ENCODE measurements at places on chromosomes 4 and X.

- DNase-seq: no peak
Measured at GRCh38 chr4:8422327-8422726, 18.2 kb downstream of the ACOX3 start.

DNA sequence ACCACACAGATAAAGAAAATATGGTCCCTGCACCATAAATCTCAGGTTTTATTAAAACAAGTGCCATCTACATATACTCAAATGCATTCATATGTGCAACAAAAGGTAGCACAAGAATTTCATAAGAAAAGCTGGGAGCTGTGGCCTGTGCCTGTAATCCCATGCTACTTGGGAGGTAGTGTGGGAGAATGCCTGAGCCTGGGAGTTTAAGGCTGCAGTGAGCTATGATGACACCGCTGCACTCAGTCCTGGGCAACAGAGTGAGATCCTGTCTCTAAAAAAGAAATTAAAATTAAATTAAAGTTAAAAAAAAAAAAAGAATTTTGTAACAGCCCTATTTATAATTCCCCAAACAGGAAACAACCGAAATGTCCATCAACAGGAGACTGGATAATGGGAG is 81.3 kb upstream of the JADE1 start:
- DNase-seq: no peak

DNA sequence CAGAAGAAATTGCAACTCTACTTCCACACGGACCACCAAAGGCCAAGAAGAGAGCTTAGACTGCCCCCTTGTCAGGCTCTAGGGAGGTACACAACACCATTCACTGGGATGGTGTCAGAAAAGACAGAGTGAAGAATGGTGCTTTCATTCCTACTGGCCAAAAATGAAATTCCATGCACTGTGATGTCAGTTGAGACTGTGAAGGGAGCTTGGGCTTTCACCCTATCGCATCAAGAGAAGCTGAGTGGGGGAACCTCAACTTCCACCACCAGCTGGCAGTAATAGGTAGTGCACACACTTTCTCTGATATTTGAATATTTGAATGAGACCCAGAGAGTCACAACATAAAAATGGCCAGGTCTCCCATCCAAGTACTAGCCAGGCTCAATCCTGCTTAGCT is 65.9 kb downstream of the ZNF711 start:
- no peak for DNase-seq

GRCh38 chrX:119231936-119232445 is 4.1 kb upstream of the PGRMC1 start:
- no peak for DNase-seq

DNA sequence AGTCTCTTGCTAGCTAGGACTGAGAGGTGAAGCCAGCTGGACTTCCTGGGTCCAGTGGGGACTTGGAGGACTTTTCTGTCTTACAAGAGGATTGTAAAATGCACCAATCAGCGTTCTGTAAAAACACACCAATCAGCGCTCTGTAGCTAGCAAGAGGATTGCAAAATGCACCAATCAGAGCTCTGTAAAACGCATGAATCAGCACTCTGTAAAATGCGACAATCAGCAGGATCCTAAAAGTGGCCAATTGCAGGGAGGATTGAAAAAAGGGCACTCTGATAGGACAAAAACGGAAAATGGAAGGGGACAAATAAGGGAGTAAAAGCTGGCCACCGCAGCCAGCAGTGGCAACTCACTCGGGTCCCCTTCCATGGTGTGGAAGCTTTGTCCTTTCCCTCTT is 65.6 kb upstream of the DUSP21 start:
- no peak for DNase-seq

GRCh38 chr4:48324281-48324680 is 17.0 kb upstream of the SLAIN2 start:
- DNase-seq: no peak

DNA sequence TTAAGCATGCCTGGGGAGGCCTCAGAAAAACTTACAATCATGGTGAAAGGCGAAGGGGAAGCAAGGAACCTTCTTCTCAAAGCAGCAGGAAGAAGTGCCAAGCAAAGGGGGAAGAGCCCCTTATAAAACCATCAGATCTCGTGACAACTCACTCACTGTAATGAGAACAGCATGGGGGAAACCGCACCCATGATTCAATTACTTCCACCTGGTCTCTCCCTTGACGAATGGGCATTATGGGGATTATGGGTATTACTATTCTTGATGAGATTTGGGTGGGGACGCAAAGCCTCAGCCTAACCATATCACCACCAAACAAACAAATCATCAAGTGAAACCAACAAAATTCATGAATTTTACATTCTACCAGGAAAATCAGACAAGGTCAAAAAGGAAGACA is 76.7 kb upstream of the TAB3 start:
- no peak for DNase-seq

GRCh38 chr4:163663454-163664225 is 169.2 kb downstream of the TMA16 start:
- no peak for DNase-seq

DNA sequence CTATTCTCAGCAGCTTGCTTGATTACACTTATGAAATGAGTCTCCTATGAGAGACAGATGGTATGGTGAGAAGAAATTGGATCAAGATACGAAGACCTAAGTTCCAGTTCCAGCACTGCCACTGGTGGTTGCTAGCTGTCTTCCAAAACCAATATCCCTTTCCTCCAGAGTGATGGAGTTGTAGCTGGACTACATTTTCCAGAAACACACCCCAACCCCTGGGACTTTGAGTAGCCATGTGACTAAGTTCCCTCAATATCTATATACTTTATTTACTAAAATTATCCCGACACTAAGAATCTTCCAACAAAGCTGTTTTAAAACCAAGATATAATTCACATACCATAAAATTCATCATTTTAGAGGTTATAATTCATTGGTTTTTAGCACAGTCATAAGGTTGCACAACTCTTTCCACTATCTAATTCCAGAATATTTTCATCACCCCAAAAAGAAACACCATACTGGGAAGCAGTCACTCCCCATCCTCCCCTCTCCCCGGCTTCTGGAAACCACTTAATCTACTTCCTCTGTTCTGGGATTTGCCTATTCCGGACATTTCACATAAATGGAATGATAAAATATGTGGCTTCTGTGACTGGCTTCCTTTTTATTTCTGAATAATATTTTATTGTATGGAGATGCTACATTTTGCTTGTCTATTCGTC is 118.0 kb downstream of the MANBA start:
- DNase-seq: no peak

DNA sequence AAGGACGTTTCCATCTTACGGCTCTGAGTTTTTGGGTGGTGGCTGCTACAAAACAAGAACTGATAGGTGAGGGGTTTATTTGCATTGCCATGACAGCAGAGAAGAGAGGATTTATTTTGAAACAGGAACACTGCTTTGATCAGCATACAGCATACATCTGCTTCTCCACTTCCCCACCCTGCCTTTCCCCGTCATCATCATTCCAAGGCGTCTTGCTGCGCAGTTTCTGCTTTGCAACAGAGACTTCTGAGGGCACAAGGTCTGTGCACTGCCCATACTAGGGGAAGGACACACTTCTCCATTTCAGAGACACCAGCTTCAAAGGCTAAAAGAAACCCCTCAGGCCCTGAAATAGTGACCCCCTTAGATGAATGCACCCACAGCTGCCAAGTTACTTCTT is 19.1 kb downstream of the STARD8 start:
- DNase-seq: no peak

- no peak for DNase-seq
Measured at GRCh38 chr4:152283801-152284470, 252.0 kb downstream of the FBXW7 start.

GRCh38 chr4:158796370-158797140 is 27.7 kb downstream of the FNIP2 start:
- DNase-seq: no peak

DNA sequence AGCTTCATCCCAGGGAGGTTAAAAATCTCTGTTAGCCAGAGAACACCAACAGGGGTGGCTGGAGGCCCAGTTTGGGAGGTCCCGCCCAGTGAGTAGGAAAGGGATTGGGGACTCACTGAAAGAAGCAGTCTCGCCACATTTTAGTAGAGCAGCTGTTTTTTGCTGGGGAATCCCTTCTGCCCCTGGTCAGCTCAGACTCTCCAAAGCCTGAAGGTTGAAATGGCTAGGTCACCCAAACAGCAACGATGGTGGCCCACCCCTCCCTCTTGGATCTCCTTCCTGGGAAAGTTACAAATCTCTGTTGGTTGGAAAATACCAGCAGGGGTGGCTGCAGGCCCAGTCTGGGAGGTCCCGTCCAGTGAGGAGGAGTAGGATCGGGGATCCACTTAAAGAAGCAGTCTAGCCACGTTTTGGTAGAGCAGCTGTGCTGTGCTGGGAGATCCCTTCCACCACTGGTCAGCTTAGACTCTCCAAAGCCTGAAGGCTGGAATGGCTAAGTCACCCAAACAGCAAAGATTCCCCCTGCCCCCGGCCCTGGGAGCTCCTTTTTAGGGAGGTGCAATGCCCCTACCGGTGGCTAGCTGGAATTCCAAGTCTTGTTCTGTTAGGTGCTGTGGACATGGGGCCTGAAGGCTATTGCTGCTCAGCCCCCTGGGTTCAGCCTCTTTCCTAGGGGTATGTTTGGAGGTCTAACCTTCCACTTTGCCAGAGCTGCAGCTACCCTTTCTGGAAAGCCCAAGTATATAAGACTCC is 40.0 kb upstream of the TEX13A start:
- no peak for DNase-seq

DNA sequence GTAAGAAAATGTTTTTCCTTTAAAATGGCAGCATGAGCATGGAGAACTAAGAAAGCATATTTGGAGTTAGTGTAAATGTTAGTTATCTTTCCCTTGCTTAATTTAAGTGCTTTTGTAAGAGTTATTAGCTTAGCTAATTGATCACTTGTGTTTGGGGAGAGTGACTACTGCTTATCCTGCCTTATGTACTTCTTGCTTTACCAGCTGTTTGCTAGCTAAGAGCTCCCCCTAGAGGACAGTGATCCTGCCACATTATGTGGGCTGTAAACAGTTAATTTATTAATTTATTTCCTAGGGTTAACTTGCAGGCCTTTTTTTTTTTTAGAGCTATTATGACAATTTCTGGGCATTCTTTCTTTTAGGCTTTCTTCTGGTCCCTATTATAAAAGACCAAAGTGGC is 435.8 kb downstream of the MAGEB5 start:
- DNase-seq: no peak

- DNase-seq: no peak
Measured at GRCh38 chr4:107900067-107900466, 31.3 kb upstream of the CYP2U1 start.

GRCh38 chr4:54484383-54484782 is 173.4 kb upstream of the KIT start:
- no peak for DNase-seq

DNA sequence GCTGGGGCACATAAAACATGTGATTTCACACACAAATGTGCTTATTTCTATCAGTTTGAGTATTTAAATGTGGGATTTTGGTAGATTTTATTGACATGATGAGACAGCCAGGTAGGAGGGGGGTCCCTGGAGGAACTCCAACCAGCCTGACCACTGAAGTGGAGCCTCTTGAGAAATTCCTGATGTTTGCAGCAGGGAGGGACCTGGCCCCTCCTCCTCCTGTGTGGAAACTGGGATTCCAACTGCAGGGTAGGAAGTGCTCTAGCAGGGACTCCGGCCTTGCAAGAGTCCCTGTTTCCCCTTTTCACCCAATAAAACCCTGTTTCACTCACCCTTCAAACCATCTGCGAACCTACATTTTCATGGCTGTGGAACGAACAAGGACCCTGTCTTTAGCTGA is 2224.0 kb upstream of the AGA start:
- DNase-seq: no peak

DNA sequence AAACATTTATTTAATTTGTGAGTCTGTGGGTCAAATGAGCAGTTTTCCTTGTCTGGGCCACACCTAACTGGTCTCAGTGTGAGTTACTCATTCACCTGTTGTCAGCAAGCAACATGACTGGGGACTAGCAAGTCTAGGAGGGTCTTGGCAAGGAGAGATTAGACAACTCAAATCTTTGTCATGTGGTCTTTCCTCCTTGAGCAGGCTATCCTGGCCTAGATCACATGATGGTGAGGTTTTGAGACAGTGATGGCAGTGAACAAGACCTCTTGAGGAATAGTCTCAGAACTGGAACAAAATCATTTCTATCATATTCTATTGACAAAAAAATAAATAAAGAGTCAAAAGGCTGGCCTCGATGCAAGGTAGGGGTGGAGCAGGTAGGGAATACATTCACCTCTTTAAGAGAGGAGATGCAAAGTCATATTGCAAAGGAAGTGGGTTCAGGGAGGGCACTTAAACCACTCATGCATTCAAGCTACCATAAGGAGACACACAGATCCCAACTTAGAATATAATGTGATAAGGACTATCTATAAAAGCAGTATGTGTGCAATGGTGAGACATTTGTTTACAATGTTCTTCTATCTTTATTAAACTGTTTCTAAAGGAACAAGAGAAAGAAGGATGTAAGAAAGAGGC is 135.7 kb downstream of the ZNF330 start:
- no peak for DNase-seq

DNA sequence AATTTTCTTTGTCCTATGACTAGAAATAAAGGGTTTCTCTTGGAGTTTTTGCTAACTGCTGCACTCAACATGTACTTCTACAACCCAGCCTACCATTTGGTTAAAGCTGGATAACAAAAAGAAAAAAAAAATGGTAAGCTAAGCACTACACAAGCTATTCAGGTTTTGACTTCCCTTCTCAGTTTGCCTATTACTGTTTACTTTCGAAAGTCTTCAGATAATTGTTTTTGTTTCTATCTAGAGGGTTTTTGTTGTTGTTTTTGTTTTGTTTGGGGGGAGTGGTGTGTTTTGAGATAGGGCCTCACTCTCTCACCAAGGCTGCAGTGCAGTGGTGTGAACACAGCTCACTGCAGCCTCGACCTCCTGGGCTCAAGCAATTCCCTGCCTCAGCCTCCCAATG is 46.6 kb downstream of the CLOCK start:
- DNase-seq: no peak

DNA sequence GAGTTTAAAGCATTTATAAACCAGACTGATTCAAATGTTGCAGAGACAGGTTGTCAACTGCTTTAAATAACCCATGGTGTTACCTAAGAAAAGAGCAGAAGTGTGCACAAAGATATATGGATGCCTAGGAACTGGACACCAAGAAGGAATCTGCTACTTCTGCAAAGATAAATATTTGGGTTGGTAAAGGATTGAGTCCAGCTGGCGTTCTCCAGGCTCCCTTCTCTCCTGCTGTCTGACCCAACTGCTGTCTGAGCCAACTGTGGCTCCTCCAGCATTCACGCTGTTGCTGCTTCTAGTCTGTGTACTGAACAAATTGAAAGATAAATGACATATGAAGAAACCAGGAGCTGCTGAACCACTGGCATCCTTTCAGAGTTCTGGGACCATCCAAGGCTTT is 1167.8 kb upstream of the PRKX start:
- no peak for DNase-seq

GRCh38 chrX:132292793-132293192 is 73.5 kb upstream of the RAP2C start:
- no peak for DNase-seq

GRCh38 chr4:158810487-158811215 is 41.8 kb downstream of the FNIP2 start:
- DNase-seq: no peak

DNA sequence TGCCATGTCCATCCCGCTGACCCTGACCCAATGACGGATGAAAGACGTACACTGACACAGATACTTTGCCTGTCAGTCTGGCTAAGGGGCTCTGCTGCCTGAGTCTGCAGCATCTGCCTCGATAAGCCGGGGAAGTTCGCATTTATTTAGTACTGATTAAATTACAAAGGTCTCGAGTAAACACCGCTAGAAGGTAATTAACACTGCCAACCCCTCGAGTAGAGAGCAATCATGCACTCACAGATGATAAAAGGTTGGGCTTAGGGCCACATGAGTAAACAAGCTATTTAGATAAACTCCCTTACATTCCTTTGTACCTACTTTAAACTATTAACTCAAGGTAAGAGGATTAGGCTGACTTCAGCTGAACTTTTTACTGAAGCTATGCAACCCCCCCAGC is 16.0 kb upstream of the RBMXL3 start:
- no peak for DNase-seq
